WTC11 (cell line): ENCODE measurements at places on chromosomes 2 and 18.

DNA sequence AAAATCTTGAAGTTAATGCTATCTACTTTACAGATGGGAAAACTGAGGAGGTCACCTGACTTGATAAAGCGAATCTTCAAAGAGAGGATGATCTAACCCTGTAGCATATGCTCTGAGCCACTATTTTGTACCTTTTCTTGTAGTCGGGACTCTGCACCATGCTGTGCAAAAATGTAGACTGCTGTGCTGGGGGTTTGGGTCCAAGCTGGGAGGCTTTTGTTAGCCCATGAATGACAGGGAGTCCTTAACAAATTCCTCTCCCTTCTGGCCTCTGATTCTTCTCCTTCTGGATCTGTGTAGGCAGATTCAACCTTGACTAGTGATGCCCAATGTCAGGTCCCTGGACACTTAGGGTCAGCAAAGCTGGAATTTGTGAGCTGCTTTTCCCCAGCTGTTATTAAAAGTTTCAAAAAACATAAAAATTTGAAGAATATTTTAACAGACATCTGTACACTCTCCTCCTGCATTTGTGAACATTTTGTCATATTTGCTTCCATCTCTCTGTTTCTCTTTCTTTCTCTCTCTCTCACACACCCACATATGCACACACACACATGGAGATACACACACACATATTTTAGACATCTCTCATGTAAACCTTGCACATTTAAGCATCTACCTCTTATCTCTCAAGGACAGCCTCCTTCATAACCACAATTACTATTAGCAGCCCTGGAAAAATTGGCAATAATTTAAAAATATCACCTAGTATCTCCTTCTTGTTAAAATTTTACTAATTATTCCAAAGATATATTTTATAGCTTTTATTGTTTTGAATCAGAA, 335.0 kb upstream of the TRIB2 start:
- DNase-seq, result peak; percentile 31

- DNase-seq, result no peak
Measured at GRCh38 chr18:23857756-23858155, 156.8 kb upstream of the TTC39C start.

GRCh38 chr18:74155276-74155675, 7.0 kb downstream of the TIMM21 start:
- no peak for DNase-seq

DNA sequence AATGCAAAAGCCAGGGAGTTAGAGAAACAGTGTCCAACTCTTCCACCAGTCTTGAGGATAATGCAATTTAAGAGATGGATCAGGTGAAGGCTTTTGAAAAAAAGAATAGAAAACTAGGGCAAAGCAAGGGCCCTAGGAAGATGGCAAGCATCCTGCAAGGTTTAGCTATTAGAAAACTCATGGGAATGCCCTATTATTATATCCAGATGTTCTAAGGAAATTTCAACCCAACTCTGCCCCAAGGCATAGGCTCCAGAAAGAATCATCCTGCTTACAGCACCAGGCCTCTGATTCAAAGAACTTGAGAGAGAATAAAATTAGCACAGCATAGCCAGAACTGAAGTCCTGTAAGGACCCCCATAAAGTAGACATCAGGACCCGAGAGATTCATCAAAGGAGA, 68.1 kb downstream of the EN1 start:
- DNase-seq, result no peak

GRCh38 chr2:113822087-113822815, 65.8 kb upstream of the SLC35F5 start:
- no peak for DNase-seq

- no peak for DNase-seq
Measured at GRCh38 chr2:59684116-59684770, 869.2 kb downstream of the BCL11A start.

DNA sequence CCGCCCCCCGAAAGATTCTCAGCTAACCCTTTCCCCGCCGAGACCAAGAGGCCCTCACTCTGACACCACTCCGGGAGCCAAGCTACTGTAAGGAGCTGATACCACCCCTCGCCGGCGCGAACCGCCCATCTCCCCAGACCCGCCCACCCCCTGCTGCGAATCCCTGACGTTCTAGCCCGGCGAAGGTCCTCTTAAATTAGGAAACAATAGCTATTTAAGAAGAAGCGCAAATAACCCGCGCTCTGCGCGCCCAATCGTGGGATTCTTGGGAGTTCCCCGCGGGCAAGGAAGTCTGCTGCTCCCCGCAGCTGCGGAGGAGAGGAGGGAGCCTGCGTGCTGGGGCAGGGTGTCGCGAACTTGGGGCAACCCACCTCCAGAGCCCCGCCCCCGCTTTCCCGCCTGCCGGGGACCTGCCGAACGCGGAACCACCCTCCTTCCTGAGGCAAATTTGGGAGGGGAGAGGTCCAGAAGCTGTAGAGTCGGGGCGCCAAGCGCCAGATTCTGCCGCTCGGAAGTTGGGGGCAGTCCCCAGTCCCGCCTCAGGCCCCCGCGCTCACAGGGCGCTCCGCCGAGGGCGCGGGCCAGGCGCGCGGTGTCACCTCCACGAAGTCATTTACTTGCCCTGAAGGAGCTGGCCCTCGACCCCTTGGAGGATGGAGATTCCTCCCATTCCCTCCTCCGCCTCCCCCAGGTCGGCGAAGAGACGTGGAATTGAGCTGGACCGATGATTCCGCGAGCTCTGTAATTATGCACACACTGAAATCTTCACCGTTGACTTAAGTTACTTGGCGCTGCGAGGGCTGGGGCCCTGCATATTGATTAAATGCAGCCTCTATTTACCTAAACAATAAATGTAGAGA, 8.4 kb upstream of the SP9 start:
- DNase-seq, result peak; percentile 54

DNA sequence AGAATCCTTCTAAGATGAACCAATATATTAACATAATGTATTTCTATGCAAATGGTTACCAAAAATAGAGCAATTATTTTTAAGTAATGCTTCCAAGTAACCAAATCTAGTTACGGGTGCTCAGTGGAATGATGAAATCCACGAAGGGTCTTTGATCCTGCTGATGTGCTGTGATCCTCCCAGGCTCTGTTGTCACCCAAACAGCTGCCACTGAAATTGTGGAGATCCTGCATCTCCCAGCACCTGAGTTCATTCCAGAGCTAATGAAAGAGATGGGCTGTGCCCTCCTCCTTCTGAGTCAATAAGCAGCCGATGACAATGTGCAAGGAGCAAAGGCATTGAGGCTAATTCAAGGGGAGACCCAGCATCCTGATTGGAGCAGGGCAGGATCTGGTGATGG, 362.4 kb upstream of the SOX11 start:
- DNase-seq, result no peak

GRCh38 chr2:176677746-176678265, 408.6 kb downstream of the MTX2 start:
- no peak for DNase-seq

GRCh38 chr2:66968946-66969345, 428.2 kb upstream of the ETAA1 start:
- no peak for DNase-seq

GRCh38 chr2:231642631-231643494, 50.2 kb downstream of the TEX44 start:
- peak; percentile 19 for DNase-seq

DNA sequence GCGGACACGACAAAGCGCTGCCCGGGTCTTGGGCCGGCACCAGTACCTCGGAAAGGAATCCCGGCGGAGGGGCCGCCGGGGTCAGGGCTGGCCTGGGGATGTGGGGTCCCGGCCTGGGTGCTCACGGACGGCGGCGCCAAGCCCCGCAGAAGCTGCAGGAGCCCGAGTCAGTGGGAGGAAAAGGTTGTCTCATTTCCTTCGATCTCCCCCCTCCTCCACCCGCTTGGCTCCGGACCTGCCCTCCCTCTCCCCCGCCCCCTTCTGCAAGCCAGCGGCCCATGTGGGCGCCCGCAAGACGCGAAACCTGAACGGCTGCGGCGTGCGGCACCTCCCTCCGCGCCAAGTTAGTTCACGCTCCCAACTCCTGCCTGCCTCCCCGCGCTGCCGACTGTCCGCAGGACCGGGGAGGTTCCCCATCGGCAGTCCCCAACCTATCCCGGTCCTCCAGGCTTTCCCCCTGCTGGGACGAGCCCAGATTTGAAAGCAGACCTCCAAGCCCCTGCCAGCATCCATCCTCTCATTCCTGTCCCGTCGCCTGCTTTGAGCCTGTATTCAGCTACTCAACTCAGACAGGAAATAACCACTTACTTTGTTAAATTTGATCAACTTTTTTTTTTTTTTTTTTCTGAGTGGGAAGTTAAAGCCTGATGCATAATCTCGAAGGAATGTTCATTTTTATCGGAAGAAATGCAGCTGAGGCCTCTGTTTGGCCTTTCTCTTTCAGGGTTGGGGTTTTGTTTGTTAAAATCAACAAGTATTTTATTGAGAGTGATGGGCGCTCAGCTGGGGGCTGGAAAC, at the start of gene EVA1A:
EVA1A (minus strand) TSS at position 172 of the 798 bp plus-strand sequence. CDS start 42,799 bp downstream, outside the sequence.
- DNase-seq, result peak; percentile 73

DNA sequence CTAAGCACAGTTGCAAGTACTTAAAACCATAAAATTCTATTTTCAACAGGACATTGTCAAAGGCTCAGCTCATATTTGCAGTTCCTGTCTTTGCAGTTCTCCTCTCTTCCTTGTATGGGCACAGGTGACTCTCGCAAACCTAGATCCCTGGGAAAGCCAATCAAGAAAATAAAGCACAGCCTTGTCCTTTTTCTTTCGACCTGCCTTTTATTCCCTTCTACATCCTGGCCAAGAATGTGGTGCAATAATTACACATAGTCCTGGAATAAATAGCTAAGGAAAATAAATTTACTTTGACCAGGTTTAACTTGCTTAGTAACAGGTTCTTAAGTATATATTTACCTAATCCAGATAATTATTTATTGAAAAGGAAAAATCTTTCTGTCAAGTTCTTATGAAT, 20.2 kb downstream of the ATG16L1 start:
- DNase-seq, result no peak

DNA sequence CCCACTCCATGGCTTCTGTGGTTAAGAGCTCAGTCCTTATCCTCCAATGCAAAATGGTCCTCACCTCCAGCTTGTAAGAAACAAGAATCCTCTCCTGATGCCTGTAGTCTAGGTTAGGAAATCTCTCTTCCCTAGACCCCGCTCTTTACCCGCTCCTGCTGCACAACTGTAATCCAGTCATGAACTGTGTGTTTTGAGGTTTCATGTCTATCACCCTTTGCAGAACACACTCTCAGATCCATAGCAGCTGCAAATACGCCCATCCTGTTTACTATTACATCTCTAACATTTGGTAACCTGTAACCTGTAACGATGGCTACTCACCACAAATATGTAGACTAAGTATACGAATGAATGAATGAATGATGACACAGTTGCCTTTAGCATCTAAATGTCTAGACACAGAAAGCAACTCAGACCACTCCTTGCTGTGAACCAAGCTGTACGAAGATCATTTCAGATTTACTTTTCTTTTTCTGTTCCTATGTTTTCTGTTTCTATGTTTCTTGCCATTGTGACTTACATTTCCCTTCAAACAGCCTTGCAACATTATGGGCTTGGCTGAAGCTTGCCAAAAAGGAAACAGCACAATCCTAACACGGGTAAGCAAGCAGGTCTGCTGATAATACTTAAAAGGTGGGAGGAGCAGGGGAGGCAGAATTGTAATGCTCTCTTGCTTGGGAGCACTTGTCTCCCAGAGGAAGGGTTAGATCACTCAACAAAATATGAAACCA, 53.7 kb downstream of the EPHA4 start:
- no peak for DNase-seq

DNA sequence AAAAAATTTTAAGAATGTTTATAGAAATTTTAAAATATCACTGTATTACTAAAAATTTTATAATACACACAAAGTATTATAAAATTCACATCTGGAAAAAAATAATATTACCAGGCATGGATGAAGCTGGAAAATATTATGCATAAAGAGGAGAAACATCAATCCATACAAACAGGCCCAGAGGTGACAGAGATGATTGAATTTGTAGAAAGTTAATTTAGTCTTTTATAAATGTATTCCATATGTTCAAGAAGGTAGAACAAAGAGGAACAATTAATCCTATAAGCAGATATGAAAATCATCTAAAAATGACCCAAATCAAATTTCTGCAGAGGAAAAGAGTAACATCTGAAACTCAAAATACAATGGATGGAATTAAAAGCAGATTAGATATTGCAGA, 605.2 kb upstream of the CELF4 start:
- no peak for DNase-seq

DNA sequence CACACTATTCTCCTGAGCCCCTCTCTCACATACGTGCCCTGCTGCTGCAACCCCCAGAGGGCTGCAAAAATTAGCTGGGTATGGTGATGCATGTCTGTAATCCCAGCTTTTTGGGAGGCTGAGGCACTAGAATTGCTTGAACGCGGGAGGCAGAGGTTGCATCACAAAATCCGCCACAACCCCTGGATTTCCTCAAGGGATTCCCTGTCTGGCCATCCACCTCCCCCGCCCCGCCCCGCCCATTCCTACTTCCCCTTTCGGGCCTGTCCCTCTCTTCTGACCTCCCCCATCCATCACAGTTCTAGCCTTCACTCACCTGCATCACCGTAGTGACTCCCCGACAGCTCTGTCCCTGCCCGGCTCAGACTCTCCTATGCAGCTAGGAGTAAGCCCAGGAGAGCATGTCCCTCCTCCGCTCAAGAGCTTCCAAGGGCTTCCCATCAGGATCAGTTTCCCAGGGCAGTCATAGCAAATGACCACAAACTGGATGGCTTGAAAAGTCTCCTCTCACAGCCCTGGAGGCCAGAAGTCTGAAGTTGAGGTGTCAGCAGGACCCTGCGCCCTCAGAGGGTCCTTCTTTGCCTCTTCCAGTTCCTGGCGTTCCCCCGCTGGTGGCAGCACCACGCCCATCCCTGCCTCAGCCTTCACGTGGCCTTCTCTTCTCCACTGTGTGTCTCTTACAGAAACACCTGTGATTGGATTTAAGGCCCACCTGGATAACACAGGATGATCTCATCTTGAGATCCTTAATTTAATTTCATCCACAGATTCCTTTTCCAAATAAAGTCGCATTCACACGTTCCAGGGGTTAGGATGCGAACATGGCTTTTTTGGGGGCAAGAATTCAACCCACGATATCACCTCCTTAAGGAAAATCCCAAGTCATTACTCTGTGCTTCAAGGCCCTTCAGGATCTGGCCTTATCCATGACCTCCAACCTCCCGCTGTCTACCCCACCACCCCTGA, 58.5 kb downstream of the HS1BP3 start:
- DNase-seq, result peak; percentile 43

DNA sequence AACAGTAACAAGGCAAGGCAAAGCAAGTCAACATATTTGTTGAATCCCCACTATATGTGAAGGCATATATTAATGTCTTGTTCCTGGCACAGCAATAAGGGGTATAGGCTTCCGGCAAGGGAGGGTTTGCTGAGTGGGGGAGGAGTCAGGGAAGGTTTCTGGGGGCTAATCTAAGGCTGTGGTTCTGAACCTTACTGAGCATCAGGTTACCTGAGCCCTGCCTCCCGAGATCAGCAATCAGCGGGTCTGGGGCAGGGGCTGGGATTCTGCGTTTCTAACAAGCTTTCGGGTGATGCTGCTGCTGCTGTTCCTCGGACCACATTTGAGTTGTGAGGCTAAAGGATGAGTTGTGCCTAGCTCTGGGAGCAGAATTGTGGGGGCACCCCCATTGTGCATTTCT, 401.7 kb upstream of the SPRED2 start:
- peak; percentile 22 for DNase-seq

DNA sequence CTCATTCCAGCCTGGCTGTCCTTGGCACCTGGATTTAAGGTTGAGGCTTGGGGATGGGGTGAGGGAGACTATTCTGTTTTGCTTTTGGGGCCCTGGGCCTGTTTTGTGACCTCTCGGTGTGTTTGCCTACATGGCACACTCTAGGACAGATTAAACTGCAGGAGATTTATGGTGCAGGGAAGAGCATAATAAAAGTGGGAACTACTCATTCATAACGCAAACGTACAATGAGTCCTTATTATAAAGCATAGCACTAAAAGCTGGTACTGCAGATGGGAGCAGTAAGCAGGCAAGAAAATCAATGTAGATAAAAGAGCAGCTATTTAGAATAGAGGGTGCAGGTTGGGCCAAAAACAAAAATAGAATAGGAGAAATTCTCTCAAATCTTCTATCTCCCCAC, 238.4 kb downstream of the ACTR3 start:
- DNase-seq, result no peak
